Germinal center (tissue), 1 donor: ENCODE measurements at places on chromosomes 2 and 18.

DNA sequence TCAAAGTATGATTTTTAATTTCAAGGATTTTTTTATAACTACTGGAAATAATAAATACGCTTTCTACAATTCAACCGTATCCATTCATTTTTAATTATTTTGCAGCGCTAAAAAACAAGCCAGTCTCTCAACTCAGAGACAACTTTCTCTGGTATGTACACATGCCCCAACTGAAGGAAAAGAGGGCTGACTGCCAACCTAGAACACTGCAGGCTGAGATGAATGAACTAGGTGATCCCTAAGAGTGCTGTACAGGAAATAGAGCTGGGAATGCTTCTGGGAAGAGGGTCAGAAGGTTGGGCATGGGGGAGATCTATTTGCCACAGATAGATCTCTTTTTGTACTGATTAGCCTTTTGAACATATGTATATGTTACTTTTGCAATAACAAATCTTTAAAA lies 460.1 kb downstream of the NR4A2 start:
- no peak for DNase-seq

- DNase-seq: no peak
Observed at GRCh38 chr2:111986116-111986900, 68.8 kb upstream of the TMEM87B start.

- no peak for DNase-seq
Observed at GRCh38 chr2:3204031-3204821, 173.4 kb downstream of the EIPR1 start.

DNA sequence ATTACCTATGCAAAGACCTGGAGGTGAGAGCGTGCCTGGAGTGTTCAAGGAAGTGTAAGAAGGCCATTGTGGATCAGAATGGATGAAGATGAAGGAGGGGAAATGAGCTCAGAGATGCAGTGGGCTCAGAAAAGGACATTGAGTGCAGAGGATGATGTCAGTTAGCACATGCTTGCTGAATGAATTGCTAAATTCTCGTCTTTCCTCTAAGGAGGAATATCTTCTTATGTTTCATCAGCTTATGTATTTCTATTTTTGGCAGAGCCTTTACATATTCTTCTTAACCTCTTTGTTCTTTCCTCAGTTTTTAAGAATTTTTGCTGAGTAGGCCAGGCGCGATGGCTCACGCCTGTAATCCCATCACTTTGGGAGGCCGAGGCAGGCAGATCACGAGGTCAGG lies 30.9 kb downstream of the FAM171B start:
- DNase-seq: no peak

DNA sequence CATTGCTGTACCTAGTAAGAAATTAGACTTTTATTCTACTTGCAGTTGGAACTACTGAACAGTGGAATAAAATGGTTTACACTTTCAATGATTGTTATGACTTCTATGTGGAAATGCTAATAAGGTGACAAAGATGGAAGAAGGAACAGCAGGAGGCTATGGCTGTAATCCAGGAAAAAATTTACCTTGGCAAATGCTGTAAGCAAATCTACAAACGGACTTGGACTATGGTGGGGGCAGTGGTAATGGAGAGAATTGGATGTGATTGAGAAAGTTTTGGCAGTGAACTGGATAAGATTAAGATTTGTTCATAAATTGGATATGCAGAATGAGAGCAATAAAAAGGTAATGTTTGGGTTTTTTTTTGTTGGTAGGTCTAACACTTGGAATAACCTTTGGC lies 111.0 kb upstream of the ERBB4 start:
- no peak for DNase-seq

GRCh38 chr2:207153266-207153975 lies 12.3 kb downstream of the KLF7 start:
- no peak for DNase-seq

DNA sequence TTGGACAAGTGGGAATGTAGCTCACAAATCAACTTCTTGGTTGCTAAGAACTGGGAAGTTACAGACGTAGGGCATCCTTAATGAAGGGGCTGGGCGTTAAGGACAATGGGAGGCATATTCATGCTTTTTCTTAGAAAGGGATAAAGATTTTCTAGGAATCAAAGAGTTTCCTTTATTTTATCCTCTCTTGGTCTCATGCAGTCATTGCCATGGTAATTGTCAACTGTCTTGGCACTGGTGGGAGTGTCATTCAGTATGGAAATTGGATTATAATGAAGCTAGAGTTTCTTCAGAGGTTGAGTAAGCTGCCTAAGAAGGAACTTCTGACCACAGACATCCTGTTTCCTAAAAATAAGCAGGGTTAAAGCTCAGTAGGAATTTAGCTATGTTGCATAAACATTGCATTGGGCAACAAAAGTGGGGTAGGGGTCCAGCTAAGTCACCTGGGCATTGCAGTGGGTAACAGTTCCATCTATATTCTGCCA lies 114.0 kb downstream of the LYPD6B start:
- no peak for DNase-seq
